ENCODE measurements at places on chromosomes 7 and 10.

DNA sequence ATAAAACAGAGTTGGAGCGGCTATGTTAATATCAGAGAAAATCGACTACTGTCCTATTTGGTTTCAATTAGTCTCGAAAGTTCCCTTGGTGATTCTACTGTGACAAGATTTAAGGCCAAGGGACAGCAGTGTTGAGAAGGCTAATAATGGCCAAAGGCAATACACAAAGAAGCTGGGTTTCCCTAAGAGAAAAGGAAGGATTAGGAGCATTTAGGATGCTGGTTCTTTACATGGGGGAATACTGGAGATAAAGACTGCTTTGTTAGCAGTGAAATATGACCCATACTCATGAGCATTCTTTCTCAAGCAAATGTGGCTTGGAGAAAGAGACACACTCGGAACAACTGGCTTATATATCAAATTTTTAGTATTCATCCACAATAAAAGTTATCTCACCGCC lies 32.2 kb downstream of the IQUB start:
- DNase-seq: no peak

DNA sequence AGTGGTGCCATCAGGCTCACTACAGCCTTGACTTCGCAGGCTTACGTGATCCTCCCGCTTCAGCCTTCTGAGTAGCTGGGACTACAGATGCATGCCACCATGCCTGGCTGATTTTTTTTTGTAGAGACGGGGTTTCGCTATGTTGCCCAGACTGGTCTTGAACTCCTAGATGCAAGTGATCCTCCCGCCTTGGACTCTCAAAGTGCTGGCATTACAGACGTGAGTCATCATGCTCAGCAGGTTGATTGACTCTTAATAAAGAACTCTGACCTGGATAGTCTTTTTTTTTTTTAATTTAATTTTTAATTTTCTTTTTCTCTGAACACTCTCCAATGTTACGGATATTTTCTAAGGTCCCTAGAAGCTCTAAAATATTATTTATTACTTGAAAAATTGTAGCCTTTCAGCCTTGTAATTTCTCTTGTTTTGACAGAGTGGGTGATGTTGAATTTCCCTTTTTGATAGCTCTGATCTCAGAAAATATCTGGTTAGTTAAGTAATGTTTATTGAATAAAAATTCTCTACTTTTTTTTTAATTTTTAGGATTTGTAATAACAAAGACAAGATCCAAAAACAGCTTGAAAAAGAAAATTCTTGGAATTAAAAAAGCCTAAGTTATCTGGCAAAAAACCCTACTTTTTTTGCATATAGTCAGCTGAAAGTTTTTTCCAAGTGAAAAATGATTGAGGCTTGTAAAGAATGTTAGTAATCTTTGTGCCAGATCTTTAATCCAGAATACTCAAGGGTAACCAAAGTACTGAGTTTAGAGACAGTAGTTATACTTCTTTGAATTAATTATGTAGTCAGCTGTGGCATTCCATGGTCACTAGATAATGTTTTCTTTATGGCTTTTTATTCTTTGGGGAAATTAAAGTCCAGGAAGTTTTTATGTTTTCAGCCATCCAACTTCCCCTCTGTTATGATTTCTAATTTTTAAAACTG lies 26.7 kb downstream of the TBC1D12 start:
- DNase-seq: no peak

- no peak for DNase-seq
Measured at GRCh38 chr10:98470850-98471249, 24.1 kb upstream of the HPS1 start.

- no peak for DNase-seq
Measured at GRCh38 chr10:131031346-131031745, 280.2 kb downstream of the TCERG1L start.

DNA sequence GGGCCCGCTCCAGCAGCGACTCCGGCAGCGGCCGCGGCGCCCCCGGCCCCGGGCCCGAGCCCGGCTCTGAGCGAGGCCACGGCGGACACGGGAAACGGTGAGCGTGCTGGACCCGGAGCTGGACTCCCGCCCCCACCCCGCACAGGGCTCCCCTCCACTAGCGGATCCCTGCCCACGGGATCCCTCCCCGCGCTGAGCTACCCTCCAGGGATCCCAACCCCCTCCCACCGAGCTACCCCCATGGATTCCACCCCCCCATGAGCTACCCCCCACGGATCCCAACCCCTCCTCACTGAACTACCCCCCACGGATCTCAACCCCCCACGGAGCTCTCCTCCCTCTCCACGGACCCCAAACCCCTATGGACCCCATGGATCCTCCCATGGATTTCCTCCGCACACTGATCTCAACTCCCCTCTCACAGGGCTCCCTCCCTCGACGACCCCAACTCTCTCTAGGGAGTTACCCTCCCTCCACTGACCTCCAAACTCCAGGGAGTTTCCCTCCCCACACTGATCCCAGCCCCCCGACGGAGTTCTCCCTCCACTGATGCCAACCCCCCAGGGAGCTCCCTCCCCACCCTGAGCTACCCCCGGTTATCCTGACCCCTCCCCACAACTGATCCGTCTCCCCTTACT lies 20.6 kb upstream of the HSPB1 start:
- no peak for DNase-seq

DNA sequence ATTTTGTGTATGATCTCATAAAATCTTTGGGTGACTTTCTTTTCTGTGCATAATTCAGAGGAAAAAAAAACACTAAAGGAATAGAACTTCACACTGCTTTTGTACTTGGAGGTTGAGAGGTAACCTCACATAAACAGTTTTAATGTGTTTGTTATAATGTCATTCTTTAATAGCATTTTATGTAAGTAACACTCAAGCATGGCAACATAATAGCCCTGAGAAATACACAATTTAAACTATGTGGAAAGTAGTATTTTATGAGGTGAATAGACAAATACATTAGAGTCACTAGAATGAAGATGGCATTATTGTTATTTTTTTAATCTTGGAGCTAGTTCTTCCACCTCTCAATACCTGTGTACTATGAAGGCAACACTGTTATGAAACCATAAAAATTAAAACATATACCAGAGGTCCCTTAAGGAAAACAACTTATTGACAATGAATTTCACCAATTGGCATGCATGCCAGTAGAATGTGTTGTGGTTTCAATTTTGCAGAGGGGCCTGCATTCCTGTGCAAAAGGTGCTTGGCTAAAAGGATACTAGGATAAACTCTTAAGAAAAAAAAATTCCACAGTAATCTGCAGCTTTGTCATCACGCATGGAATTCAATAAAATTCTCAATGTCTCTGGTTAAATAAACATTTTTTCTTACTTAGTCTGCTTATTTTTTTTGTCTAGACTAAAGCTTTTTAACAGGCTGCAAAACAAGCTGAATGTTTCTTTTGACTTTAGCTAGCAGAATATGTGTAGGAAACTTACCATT lies 102.5 kb downstream of the CD36 start:
- DNase-seq: no peak

GRCh38 chr7:139960157-139960556 lies 102.6 kb downstream of the PARP12 start:
- no peak for DNase-seq

GRCh38 chr10:90087197-90088023 lies 386.0 kb downstream of the KIF20B start:
- peak; percentile 8 for DNase-seq

DNA sequence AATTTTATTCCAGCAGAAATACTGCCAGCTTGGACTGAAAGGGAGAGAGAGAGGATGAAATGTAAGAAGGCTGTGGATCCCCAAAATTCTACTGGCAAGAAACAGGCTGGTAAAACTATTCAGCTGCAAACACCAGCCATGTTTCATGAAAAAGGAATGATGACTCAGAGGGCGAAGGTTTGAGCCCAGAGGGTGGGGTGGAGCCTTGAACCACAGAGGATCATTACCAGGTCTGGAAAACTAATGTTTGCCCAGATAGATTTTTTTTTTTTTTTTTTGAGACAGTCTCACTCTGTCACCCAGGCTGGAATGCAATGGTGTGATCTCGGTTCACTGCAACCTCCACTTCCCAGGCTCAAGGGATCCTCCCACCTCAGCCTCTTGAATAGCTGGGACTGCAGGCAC lies 41.7 kb upstream of the NRF1 start:
- DNase-seq: no peak

DNA sequence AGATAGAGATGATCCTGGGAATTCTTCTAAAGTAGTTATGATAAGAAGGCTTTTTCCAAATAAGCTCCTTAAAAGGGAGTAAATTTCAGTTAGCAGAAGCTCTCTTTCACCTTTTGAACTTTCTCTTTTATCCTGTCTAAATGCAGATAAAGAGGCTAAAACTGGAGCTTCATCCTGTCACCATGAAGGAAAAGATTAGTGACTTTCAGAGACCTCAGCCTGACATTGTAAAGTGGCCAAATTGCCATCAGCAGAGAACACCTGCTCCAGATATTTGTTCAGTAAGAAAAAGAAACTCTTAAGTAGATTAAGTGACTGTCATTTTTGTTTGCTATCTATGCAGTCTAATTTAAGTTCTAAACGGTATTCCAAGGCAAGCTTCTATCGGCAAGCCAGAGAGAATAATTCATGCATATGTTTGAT lies 18.3 kb downstream of the VWDE start:
- no peak for DNase-seq

- no peak for DNase-seq
Measured at GRCh38 chr7:76338298-76339084, 20.3 kb downstream of the YWHAG start.

- no peak for DNase-seq
Measured at GRCh38 chr10:43012578-43012977, 64.3 kb upstream of the RET start.

GRCh38 chr7:26543340-26543739 lies 251.7 kb downstream of the SNX10 start:
- no peak for DNase-seq

DNA sequence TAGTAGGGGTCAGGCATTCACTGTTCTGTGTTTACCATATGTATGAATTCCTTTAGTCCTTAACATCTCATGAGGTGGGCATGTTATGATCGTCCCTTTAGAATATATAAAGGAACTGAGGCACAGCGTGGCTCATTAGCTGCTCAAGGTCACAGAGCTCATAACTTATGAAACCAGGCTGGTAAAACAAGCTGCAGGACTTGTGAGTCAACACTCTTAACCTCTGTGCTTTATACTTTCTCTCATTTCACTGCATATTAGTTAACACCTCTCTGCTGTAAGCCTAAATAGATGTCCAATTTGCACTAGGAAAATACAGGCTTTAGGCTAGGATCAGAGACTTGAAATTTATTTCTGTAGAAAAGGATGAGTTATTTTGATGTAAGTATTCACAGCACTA lies 180.3 kb upstream of the HDAC9 start:
- no peak for DNase-seq

DNA sequence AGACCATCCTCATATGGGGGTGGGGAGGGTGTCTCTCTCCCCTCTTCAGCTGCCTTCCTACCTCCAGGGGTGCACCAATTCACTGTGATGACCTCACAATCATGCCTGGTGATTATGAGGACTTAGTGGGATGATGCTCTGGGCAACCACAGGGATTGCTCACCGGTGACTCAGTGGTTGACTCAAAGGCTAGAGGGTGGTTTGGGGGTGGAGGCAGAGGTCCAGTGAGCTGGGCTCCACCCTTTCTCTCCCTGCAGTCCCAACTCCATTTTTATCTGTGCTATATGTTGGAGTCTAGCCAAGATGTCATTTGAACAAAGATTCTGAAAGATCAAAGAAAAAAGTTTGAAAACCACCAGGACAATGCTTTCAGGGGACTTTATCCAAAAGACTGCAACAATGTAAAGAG lies 286.9 kb downstream of the KCNMA1 start:
- DNase-seq: peak; percentile 1

GRCh38 chr7:157433628-157434027 lies 96.8 kb downstream of the DNAJB6 start:
- DNase-seq: no peak
